ENCODE measurements at places on chromosomes 6 and 20.

- DNase-seq = no peak
Measured at GRCh38 chr20:59775687-59776055, 157.8 kb downstream of the SYCP2 start.

DNA sequence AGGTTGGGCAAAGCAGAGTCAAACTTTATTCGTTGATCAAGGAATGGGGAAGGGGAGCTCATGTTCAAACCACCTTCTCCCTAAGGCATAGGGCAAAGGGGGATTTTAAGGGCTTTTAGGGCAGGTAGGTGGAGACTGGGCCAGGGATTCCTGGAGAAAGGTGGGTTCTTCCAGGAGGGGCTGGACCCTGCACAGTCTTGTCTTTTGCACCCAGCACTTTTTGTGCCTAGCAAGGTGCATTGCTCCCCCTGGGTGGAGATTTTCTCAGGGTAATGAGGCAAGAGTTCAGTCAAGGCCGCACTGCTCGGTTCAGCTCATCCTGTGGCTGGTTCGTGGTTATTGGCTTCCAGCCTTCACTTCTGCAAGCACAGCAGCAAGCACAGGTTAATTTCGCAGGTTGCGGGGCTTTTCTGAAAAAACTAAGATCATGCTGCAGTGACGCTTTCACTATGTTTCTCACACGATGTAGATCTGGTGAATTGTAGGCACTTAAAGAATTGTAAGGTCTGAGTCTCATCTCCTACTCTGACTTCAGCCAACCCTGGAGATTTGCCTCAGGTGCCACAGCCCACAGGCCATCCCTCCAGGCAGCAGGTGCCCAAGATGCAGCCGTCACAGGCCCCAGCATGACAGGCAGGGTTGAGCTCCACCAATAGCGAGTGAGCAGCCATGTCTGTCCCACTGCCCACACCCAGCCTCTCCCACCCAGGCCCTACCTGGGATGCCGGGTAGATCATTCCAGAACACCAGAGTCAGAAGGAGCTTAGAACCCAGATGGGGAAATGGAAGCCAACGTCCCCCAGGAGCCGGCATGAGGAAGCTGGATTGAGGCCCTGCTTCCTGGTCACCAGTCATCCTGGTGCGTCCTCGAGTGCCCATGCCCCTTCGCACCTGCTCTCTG lies 37.1 kb downstream of the SUN5 start:
- peak; percentile 63 for DNase-seq

DNA sequence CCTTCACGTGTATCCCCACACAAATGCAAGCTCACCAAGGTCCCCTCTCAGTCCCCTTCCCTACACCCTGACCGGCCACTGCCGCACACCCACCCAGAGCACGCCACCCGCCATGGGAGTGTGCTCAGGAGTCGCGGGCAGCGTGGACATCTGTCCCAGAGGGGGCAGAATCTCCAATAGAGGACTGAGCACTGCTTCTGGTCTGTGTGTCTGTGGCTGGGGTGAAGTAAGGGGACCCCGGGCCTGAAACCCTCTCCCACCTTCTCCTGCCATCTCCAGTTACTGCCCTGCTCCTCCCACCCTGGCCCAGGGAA lies 8.3 kb downstream of the MYL9 start:
- no peak for DNase-seq

DNA sequence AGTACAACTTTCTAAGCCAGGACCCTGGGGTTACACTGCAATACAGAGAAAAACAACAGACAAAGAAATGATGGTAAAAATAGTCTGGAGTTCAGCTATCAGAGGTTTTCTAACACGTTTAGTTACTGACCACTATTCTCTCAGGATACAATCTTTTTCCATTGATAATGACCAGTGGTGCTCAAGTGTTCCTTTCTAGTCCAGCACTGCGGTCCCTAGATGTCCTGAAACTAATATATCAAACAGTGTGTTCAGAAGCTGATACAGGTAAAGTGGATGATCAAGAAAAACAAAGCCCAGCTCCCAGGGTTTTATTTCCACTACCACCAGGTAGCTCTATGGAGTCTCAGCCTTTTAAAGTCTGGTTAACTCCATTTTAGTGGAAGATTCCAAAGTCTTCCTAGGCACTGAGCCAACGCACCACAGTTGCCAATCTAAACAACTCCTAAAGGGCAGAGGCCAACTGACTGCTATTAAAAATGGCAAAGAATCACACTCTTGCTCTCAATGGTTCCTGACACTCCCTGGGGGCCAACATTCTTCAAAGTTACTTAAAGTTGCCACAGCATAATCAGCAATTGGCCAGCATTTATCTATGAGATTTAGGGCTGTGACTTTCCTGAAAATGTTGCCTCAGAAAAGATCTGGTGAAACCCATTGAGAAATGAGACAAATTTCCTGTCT lies 38.2 kb downstream of the DZANK1 start:
- no peak for DNase-seq

DNA sequence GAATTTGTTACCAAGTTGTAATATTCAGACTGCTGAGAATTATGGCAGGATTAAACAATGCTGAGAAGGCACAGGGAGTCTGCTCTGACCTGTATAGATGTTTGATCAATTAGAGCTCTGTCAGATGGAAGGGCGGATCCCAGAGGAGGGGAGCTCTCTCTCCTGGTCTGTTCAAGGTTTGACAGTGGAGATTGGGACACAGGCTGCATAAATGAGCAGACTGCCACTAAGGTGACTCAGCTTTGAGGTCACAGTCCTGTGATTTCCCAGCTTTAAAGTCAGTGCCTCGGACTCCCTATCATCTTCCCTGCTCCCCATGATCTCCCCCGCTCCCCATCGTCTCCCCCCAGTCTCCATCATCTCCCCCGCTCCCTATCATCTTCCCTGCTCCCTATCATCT lies 59.2 kb upstream of the SLC22A23 start:
- no peak for DNase-seq

DNA sequence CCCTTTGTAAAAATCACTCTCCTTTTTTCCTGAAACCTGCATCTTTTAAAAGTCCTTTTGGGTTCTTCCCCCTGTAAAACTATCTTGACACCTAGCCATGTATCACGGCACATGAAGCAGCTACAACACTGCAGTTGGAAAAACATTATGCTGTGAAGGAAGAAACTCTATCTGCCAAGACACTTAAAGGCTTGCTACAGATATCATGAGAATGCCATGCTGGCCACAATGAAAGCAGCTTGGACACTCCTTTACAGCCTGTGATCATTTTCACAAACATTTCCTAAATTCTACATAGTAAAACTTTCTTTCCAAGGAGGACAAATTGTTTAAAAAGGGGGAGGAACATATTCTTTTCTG lies 31.8 kb downstream of the CNKSR3 start:
- DNase-seq = no peak

DNA sequence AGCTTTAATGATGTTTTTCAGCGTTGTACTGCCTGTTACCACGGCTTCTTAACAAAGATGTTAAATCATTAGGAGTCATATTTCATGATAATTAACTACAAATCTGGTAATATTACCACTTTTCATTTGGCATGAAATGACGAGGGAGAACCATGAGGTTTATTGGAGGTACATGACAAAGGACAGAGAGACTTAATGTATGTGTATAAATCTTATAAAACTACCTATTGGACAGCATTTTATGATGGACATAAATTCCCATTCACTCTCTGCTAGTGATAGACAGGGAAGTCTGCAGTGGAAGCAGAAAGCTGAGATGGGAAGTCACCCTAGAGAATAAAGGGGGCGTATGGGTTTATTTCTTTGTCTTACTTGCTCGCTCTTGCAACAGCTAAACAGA lies 949.9 kb upstream of the FLRT3 start:
- no peak for DNase-seq

GRCh38 chr20:46939031-46939965 lies 44.7 kb downstream of the EYA2 start:
- no peak for DNase-seq

DNA sequence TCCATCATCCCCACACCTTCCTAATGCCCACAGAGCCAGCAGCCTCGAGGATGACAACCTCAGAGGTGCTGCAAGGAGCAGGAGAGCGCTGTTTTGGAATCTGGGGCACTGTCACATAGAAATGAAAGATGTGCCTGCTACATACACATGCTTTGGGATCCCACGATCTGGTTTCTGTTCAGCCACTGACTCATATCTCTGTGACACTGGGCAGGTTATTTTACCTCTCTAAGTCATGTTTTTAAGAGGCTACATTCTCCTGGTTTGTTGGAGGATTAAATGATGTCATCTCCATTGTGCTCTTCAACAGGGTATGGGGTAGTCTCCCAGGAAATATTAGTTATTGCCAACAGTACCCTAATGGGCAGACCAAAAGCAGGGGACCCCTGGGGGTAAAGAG lies 32.6 kb upstream of the TAB2 start:
- no peak for DNase-seq

GRCh38 chr20:44447827-44448419 lies 27.8 kb upstream of the TTPAL start:
- no peak for DNase-seq

DNA sequence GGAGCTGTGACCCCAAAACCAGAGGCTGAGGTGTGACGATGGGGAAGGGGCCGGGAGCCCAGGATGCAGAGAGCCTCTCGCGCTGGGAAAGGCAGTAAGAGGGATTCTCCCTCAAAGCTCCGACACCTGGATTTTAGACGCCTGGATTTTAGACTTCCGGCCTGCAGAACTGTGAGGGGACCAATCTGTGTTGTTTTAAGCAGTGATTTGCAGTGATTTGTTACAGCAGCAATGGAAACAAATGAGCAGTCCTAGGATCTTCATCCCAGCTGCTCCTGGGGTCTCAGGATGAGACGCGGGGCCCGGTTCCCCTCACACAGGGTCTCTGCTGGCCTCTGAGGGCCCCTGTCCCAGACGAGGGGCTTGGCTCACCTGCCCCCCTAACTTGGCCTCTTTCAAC lies 365.5 kb downstream of the THBS2 start:
- no peak for DNase-seq

DNA sequence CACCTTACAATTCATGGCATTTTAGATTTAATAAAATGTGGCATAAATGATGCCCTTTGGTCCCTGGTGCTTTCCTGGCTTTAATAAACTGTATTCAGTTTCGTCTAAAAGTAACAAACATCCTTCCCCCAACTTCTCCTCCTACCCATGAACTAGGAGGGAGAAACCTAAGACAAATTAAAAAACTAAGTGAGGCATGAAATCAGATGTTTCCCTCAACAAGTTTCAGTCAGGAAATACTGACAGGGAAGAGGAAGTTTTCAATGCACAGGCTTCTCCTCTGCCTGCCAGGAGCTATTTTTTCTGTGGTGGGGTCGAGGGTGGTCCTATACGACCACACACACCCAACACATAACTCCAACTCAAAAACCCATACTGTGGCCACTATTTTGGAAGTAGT lies 10.0 kb downstream of the HBS1L start:
- DNase-seq = no peak

GRCh38 chr6:1621070-1621701 lies 11.5 kb downstream of the FOXC1 start:
- DNase-seq = no peak

GRCh38 chr20:50695135-50695872 lies 4.0 kb upstream of the RIPOR3 start:
- DNase-seq = no peak

GRCh38 chr20:50194422-50194830 lies 3.8 kb downstream of the CEBPB start:
- no peak for DNase-seq

GRCh38 chr6:42280966-42281533 lies 63.4 kb upstream of the MRPS10 start:
- no peak for DNase-seq

- DNase-seq = no peak
Measured at GRCh38 chr6:146944077-146944476, 260.1 kb upstream of the STXBP5 start.

DNA sequence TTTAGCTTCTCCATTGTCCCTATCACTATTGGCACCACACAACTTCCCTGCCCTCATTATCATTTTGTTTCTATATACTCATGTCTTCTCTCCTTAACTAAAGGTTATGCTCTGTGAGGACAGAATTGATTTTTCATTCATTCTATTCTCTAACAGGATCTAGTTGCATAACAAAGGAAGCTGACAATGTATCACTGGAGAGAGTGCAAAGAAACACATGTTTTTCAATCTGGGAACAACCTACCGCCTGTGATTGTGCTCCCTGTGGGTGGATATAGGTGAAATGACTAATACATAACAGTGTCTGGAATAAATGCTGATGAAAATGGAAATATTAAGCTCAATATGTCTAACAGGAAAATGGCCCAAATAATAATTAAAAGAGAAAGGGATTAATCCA lies 56.6 kb downstream of the COL12A1 start:
- DNase-seq = no peak

- no peak for DNase-seq
Measured at GRCh38 chr6:16243055-16243454, 4.7 kb downstream of the GMPR start.

DNA sequence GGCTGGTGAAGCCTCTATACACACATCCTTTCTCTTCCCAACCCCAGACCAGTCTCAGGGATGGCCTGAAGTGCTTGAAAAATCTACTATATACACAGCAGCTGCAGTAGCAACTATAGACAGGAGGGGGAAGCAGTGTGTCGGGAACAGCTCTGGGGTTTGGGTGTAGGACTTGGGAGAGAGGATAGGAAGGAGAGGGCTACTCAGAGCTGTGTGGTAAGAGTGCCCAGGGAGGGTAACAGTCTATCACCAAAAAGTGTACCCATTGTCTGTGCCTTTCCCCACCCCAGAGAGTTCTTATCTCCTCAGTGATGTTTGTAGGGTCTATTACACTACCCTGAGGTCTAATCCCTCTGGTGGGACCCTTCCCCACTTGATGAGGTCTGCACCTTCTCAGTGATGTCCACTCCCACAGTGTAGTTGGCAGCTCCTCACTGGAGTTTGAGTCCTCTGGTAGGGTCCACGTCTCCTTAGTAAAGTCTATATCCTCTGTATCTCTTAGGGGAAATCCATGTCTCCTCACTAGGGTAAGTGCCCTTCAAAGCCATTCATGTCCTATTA lies 1.5 kb upstream of the GGT7 start:
- peak; percentile 55 for DNase-seq

DNA sequence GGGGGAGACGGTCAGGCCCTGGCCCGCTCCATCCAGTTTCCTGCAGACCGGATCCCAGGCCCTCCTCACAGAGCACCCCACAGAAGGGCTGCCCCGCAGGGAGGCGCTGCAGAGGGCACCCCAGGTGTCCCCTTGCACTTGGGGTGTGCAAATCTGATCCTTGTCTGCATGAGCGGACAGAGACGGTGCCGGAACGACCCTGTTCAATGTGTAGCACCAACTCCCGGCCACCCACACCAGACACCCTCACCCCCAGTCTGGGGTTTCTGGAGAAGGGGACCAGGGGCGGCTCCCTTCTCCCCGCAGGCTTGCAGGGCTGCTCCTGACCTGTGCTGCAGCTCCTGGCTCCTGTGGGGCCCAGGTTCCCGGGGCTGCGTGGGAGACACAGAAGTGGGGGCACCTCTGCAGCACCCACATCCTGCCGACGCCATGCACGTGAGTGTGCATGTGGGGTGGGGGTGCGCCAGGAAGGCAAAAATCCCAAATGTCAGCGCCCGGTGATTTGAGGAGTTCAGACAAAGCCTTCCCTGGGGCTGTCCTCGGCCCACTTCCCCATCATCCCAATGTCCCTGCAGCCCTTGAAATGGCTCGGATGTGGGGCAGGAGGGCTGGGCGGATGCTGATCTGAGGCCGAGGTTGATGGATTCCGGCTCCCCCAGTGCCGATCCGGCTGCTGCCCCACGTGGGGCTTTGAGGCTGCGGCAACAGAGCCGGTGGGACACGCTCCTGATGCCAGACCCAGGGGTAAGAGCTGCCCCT lies 85.3 kb upstream of the BHLHE23 start:
- no peak for DNase-seq

GRCh38 chr6:43687437-43688347 lies at the start of gene MRPS18A:
Gene MRPS18A (minus strand): TSS chr6:43687791. CDS start chr6:43687779, 12 bp downstream.
- peak; percentile 81 for DNase-seq

- no peak for DNase-seq
Measured at GRCh38 chr20:58330249-58330648, 20.7 kb downstream of the RAB22A start.
